ENCODE measurements at places on chromosomes 16 and 17.

- no peak for DNase-seq
Measured at GRCh38 chr16:59840169-59840568, 1106.1 kb upstream of the GOT2 start.

GRCh38 chr17:27155866-27156265, 138.0 kb upstream of the WSB1 start:
- DNase-seq, result no peak

- DNase-seq, result no peak
Measured at GRCh38 chr16:3171181-3171854, 16.7 kb upstream of the OR1F1 start.

DNA sequence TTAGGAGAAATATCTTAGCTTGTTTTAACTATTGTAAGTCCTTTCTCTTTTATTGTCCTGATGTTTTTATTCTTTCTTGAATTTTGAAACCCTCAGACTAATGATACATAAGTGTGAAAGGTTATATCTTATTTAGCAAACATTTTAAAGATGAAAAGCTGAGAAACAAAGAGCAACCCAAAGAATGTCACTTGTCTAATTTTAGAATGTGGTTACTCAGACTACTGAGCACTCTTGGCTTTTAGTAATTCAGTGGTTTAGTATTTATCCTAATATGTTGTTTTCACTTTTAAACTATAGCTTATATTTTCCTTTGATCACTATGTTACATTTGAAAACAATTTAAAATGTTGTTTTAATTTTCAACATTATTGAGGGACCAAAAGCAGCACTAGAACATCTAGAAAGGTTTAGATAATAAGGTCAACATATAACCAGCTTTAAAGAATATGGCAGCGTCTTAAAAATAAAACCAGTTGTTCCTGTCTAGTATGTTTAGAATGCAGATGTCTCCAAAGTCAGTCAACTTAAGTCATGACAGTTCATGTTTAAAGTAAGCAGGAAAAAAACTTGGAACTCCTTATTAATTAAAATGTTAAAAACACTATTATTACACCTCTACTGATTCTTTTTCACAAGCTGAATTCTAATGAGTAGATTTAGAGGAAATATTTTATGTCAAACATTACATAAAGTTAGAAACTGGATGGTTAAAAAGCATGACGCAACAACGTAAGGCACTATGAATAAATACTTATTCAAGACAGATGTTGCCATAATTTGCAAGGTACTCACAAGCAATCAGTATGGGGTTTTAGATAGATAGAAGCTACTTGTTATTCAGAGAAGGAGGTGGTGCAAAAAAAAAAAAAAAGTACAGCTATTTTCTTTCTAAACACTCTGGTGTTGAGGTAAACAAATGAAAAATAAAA, 2.4 kb downstream of the MBTD1 start:
- no peak for DNase-seq

DNA sequence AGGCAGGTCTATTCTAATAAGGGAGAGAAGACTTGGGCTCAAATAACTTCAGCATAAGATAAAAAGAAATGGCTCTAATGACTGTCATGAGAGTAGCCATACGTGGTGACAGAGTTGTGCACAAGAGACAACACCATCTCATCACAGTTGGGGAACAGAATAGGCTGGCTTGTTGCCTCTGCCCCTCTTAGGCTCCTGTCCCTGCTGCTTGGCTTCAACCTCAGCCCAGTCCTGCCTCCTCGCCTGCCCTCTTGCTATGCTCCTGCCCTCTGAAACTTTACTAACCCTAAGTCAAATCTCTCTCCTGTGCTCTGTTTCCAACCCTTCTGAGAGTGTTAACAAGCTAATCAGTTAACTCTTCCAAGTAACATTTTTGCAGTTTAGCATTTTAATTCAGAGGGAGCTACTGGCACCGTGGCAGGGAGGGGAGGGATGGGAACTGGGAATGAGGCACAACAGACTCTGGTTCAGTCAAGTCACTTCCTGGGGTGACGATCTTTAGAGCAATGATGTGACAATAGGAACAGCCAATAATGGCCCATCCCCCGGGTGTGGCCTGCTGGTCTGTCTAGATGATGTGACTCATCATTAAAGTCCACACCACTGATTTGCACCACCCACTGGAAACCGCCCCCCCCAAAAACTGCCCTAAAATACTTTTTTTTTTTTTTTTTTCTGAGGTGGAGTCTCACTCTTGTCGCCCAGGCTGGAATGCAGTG, 35.5 kb downstream of the DNAH17 start:
- peak; percentile 36 for DNase-seq
